ENCODE measurements at places on chromosomes 12 and 14.

GRCh38 chr12:111268738-111269572 is 99.9 kb downstream of the PHETA1 start:
- DNase-seq: peak; percentile 18

- DNase-seq: no peak
These were observed 78.5 kb downstream of the DICER1 start for GRCh38 chr14:95078867-95079266.

DNA sequence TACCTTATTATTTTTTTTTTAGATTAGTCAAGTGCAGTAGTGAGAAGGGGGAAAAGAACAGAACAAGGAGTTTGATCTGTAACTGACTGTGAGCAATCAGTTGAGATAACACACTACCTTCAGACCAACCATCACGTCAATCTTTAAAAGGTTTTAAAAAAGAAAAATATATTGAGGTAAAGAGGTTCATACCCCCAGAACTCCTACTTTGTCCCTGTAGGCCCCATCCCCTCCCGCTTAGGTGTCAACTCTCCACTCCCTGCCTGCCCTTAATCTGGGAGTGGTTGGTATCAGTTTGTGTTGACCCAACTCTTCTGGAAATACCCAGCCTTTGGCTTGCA is 16.2 kb downstream of the MMP14 start:
- DNase-seq: no peak

- DNase-seq: no peak
These were observed 273.5 kb upstream of the SOX5 start for GRCh38 chr12:24222968-24223367.

GRCh38 chr12:27343255-27344000 is 10.8 kb downstream of the BMAL2 start:
- DNase-seq: peak; percentile 73

GRCh38 chr12:55631733-55632132 is 5.0 kb upstream of the OR10P1 start:
- no peak for DNase-seq

GRCh38 chr12:92186038-92186470 is 40.4 kb upstream of the BTG1 start:
- no peak for DNase-seq

DNA sequence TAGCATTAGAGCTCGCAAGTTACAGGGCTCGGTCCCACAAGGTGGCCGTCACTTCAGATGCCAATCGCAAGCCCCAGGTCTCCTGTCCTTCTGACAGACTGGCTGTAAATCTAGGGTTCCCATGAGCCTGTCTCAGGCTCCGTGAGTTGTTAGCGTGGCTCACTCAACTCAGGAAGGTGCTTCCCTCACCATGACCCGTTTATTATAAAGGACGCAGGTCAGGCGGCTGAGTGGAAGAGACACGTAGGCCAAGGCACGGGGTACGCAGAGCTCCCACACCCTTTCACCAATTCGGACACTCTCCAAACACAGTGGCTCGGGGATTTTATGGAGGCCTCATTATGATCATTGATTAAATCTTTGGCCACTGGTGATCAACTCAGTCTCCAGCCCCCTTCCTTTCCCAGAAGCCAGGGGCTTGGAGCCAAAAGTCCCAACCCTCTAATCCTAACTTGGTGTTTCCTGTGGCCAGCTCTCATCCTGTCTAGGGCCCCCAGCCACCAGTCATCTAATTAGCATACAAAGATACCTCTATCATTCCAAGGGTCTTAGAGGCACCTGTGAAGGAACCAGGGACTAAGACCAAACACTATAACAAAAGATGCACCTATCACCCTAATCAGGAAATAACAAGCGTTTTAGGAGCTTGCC is 25.8 kb upstream of the LRTM2 start:
- no peak for DNase-seq

- DNase-seq: no peak
These were observed 16.8 kb downstream of the EML1 start for GRCh38 chr14:99809859-99810558.

GRCh38 chr12:59734371-59734770 is 138.5 kb downstream of the SLC16A7 start:
- DNase-seq: no peak

GRCh38 chr12:5455045-5455444 is 23.1 kb downstream of the NTF3 start:
- no peak for DNase-seq

DNA sequence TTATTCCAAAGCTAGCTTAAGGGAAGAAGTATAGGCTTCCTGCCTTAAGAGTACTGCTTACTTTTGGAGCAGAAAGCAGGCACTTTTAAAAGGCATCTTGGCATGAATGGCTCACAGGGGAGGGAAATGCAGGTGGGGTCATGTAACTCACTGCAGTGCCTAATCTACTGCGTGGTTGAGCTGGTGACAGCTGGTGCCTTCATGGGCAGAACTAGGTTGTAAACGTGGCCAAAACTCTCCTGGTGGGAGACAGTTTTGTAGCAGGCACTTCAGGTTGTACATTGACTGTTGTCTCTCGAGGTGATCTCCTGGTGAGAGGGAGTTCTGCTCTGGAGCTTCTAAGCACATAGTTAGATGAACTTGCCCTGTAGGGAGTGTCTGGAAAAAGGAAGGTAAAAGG is 962.5 kb downstream of the DIO2 start:
- no peak for DNase-seq

DNA sequence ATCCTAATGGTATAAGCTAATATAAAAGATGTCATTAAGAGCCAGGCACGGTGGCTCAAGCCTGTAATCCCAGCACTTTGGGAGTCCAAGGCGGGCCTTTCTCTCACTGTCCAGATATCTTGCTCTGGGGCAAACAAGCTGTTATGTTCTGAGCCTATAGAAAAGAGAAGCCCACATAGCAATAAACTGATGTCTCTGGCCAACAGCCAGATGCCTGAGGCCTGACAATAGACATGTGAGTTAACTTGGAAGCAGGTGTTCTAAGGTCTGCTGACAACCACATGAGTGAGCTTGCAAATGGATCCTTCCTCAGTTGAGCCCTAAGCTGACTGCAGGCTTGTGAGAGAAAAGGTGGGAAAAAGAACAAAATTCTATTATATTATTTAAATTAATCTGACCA is 25.0 kb downstream of the YAF2 start:
- DNase-seq: no peak

DNA sequence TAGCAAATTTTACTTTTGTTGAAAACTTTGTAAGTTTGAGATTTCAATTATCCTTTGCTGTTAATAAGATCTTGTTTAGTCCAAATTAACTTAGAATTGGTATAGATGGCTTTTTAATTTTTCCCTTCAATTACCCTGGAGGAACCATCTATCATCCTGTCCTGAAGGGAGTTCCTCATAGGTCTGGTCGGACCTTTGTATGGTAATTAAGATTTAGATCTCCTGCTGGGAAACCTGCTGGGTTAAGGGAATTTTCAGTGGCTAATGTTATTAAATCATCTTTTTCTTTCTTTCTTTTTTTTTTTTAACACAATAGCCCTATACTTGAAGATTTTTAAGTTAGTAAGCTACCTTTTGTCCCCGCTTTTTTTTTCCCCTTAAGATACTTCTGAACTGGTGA is 63.0 kb upstream of the PRMT8 start:
- DNase-seq: no peak

DNA sequence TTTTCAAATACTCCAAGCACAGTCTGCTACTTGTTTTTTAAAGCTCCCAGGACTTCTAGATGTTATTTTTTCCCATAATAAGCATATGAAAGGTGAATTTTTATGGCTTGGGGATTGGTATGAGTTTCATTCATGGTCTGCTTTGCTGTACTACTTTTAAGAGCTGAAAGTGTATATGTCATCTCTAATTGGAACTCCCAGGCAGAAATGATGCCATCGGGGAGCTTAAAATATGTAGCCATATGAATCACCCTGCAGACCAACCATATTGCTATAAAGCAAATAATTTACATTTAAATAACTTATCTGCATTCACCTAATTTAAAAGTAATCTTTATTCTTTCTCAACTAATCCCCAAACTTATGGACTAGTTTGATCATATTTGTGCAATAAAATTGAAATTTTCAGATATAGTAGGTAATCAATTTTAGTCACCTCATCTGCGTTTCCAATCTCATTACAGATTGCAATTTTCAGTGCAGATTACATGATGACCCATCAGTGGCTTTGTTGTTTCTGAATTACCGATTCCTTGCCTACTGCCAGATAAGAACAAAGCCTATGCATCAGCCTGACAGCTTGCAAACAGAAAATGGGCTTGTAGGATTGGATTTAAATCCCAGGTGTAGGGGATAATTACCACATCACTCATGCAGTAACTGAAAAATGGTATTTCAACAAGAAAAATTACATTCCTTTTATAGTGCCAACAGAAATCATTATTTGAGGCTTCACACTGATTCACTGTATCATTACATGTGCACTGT is 689.4 kb downstream of the NOVA1 start:
- no peak for DNase-seq

DNA sequence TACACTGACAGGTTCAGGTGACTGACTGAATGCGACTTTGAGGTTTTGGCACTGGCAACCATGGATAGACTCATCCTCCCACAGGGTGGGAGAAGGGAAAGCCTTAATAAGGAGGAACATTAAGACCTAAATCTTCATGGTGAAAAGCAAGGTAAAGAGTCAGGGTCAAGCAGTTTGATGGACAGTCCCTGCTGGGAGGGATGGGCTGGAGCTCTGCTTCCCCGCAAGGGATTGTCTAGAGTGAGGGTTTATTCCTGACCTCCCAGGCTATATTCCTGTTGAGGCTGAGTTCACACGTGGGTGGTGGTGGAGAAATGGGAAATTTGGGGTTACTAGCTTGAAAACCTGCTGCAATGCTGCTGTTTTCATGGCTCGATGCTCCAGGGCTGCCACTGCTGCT is 9.4 kb upstream of the STAC3 start:
- no peak for DNase-seq

GRCh38 chr12:48764521-48764920 is 24.4 kb downstream of the ADCY6 start:
- DNase-seq: no peak

- DNase-seq: no peak
These were observed 8.2 kb upstream of the LGALS3 start for GRCh38 chr14:55120571-55121495.

DNA sequence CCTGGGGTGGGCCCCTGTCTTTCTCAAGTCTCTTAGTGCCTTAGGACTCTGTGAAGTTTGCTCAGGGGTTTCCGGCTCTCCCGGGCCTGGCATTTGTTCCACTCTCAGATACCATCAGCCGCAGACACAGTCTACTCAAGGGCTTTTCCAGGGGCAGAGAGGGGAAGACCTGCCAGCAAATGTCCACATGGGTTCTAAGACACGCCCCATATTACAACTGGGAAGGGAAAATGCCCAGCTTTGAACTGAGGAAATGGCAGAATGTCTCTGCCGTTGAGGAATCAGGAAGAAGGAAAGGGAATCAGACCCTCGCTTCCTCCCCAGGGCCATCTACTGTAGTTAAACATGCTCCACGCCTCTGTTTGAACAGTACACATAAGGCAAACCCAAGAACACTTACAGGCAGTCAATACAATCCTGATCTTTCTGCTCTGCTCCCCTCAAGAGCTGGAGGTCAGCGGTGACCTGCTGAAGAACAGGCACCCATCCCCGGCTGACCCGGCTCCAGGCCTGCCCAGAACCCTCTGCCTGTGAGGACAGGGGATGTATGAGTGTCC is 7.9 kb downstream of the CCDC85C start:
- DNase-seq: no peak

DNA sequence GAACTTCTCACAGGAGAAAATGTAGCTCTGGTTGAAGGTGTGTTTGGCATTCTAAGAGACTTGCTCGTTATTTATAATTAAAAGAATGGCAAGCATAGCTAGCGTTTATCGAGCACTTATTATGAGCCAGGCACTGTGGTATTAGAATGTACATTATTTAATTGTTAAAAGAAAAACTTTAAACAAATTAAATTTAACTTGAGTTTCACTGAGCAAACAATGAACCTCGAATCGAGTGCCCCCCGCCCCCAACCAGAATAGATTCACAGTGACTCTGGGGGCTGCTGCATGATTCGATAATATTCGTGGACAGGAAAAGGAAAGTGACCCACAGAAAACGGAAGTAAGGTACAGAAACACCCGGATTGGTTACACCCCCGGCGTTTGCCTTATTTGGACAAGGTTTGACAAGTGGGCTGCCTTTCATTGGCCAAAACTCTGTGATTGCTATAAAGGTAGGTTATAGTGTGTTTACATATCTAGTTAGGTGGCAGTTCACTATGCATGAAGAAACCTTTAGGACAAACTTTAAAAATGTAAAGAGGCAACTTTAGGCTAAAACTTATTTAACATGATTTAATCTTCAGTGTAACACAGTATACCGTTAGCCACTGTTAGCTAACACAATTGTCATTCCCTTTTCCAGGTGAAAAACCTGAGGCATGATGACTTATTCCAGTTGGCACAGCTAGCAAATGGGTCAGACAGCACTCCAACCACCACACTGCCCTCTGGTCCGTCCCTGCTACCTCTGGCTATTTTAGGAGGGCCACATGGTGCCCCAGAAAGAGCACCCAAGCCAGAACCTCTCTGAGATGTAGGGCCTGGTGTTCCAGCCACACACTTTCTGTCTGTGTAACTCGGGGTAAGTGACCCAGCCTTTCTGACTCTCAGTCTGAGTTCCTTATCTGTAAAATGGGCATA is 7.1 kb downstream of the SCNN1A start:
- no peak for DNase-seq

DNA sequence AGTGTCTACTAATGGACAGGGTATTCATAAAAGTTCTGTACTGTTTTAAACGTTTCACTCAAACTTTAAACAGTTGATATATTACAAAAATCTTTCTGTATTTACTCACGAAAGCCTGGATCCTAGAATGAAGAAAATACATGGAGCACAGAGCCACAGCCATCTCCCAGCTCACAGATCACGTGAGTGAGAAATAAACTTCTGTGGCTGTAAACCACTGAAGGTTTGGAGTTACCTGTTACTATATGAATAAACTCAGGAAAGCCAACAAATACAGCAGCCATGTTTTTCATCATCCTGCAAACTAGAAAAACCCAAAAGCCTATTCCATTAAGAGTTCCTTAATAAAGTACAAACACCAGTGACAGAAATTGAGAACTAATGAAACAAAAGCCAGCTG is 867 bp upstream of the TDG start:
- DNase-seq: no peak

GRCh38 chr12:113184098-113184899 is 979 bp downstream of the DDX54 start:
- DNase-seq: peak; percentile 91

GRCh38 chr12:30975581-30975980 is 49.0 kb downstream of the TSPAN11 start:
- DNase-seq: no peak

DNA sequence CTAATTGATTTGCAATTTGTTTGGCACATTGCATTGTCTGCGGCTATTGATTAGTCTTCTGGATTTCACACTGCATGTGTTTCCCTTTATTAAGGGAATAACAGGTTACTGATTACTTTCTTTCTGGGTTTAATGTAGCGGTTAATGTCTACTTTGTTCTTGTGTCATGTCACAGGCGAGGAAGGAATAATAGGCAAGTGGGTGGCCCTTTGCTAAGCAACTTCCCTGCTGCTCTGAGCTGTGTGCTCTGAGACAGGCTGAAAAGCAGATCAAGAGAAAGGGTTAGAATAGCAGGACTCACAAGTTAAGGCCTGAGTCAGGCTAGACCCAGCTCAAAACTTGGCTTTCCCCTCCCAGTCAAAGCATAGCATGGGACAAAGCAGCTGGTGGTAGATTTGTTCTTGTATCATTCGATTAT is 77.2 kb downstream of the NKX2-1 start:
- DNase-seq: no peak

- DNase-seq: no peak
These were observed 598.8 kb downstream of the C12orf50 start for GRCh38 chr12:87430444-87430843.

Data from SW 1271 (cell line).